GM23338 (cell line): ENCODE measurements at places on chromosomes 5 and 9.

DNA sequence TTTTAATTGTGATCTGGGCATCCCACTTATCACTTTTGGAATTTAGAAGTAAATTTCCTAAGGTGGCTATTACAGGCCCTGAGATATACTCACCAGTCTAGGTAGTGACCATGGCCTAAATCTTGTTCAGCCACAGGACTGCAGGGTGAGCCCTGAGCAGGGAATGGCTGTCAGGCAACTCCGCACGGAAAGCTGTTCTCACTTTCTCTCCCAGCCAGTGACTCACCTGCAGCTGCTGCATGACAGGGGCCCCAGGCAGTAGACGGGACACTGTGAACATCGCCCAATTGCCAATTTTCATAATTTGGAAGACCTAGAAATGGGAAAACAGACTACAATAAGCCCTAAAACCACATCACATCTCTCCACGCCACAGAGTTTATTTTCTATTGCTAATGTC lies 69.6 kb upstream of the TAF1L start:
- H3K27me3 ChIP-seq, result no peaks in the 10 kb centered on the region
- no peaks in the 10 kb centered on the region for H3K36me3 ChIP-seq
- no peak overlapping the region for H3K4me3 ChIP-seq
- H3K4me1 ChIP-seq, result no peaks in the 10 kb centered on the region

GRCh38 chr9:89967527-89967926 lies 362.7 kb downstream of the GADD45G start:
- H3K27me3 ChIP-seq, result no peaks in the 10 kb centered on the region
- no peak overlapping the region for H3K27ac ChIP-seq
- no peaks in the 10 kb centered on the region for H3K4me1 ChIP-seq
- peak; percentile 7 for DNase-seq
- H3K4me3 ChIP-seq, result no peak overlapping the region

GRCh38 chr9:21661626-21662025 lies 140.8 kb upstream of the MTAP start:
- H3K27me3 ChIP-seq, result no peaks in the 10 kb centered on the region

DNA sequence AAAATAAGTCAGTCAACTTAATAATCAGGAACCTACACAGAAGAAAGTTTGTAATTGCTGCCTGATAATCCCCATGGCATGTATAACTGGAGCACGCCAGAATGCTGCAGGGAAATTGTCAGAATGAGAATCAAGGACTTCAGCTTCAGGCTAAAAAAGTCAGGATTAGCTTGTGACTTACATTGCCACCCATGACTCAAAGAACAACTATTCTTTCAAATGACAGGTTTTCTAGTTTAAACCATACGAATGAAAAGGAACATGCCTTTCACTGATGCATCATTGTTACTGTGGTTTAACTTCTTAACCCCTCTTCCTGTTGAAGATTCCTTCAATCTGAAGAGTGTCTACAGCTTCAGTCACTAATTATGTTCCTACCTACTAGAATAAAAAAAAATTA lies 112.4 kb downstream of the ISL1 start:
- DNase-seq, result no peak
- H3K4me1 ChIP-seq, result no peaks in the 10 kb centered on the region
- H3K27me3 ChIP-seq, result no peaks in the 10 kb centered on the region
